ENCODE measurements at places on chromosomes 2 and 18. TPM values are rescaled to one million over a fixed set of nuclear protein-coding genes. Genes with fewer than 3 reads are reported as not detected.
A peak's percentile ranks its signal among the peaks of the same experiment; 100 is the strongest.

Gene REEP1
- 1.5 TPM for total RNA-seq

Gene TTR
- total RNA-seq: not detected

Gene UGT1A4
- total RNA-seq: not detected

DNA sequence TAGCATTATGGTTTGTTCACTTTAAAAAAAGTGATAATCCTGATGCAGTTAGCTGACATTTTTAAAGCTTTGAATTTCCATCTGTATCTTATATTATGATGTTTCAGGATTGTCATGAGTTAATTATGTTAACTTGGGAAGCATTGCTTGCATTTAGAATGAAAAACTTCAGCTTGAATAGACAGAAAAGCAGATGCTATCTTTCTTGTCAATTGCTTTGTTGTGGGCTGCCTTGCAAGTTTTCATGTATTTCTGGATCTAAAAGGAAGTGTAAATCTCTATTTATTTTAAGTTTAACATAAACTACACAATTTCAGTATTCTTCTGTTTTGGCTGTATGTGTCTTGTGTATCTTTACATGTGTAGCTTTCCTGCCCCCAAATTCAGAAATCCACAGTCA, 479.5 kb downstream of the ARHGAP15 start:
- peaks cover 15% of the 10 kb centered on the region for H3K4me1 ChIP-seq
- no peak overlapping the region for H3K27ac ChIP-seq
- H3K27me3 ChIP-seq: no peaks in the 10 kb centered on the region
- no peak for DNase-seq
- H3K36me3 ChIP-seq: no peaks in the 10 kb centered on the region

- H3K4me1 ChIP-seq: peaks cover 41% of the 10 kb centered on the region
- no peak overlapping the region for H3K27ac ChIP-seq
- DNase-seq: no peak
- H3K36me3 ChIP-seq: peaks cover 23% of the 10 kb centered on the region
Observed at GRCh38 chr2:60525899-60526298, 27.6 kb downstream of the BCL11A start.

DNA sequence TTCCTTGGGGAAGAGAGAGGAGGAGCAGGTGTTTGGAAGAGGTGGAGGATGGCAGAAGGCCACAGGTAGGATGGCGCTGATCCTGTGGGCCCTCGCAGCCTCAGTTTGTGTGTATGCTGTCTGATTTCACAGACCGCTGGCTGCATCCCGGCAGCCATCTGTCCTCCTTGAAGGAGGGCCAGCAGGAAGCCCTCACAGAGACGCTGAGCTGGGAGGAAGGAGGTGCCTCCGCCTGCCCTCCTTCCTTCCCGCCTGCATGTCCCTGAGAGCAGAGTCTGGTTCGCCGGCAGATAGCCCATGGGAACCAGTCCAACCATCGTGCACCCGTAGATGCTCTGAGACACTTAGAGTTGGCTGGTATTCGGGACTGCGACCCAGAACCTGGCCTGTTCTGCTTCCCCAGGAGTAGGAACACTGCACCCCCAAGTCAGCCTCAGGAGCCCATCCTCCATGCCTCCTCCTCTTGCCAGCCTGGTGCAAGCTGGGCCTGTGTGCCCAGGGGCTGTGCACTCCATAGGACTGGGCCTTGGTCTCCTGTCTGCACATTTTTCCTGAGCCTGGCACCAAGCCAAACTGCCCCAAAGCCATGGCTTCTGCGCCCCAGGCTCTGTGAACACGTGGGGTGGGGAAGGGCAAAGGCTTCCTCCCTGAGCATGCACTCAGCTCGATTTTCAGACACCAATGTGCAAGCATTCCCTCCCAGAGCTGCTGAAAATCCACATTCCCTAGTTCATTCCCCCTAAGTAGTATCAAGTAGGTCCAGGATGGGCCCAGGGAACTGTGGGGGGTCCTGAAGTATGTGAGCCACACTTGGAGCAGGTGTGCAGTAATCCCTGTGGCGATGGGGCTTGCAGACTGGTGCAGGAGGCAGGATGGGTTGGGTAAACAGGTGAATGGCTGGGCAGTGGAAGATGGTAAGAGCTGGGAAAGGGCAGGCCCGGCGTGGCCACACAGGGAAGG, 115.6 kb downstream of the SEPTIN10 start:
- H3K27ac ChIP-seq: no peak overlapping the region
- no peak overlapping the region for H3K4me3 ChIP-seq
- no peaks in the 10 kb centered on the region for H3K4me1 ChIP-seq
- no peaks in the 10 kb centered on the region for H3K27me3 ChIP-seq
- DNase-seq: no peak
- H3K36me3 ChIP-seq: no peaks in the 10 kb centered on the region

DNA sequence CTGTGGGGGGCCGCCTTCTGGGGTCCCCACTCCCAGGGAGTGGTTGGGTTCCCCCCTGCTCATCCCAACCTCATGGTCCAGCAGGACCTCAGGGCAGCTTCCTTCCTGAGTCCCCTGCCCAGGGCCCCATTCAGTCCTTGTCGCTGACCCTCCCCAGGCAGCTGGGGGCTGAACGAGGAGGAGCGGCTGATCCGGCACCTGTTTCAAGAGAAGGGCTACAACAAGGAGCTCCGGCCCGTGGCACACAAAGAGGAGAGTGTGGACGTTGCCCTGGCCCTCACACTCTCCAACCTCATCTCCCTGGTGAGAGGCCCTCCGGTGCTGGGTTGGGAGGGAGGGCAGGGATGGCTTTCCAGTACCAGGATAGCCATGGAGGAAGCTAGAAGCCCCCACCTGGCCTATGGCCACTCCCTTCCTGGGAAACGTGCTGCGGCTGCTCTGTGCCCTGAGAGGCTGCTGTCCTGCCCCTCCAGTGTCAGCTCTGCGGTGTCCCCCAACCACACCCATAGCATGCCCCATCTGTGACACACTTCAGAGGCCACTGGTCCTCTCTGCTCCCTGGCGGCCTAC, 497 bp downstream of the CHRND start:
- no peaks in the 10 kb centered on the region for H3K4me1 ChIP-seq
- peaks cover 41% of the 10 kb centered on the region for H3K27me3 ChIP-seq
- no peaks in the 10 kb centered on the region for H3K36me3 ChIP-seq

DNA sequence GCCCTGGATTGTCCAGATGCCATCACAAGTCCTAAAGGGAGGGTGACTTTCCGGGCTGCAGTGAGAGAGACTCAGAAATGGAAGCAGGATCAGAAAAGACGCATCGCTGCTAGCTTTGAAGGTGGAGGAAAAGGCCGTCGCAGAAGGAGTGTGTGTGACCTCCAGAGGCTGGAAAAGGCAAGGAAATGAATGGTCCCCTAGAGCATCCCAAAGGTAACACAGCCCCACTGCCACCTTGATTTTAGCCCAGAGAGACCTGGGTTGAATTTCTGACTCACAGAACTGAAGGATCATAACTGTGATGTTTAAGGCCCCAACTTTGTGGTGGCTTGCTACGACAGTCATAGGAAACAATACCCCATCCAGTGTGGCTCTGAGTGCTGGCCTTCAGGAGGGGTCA, 8.6 kb upstream of the NCK2 start:
- H3K36me3 ChIP-seq: no peaks in the 10 kb centered on the region
- no peaks in the 10 kb centered on the region for H3K4me1 ChIP-seq
- DNase-seq: no peak
- no peak overlapping the region for H3K27ac ChIP-seq
- no peaks in the 10 kb centered on the region for H3K27me3 ChIP-seq
- no peak overlapping the region for H3K4me3 ChIP-seq

- no peaks in the 10 kb centered on the region for H3K36me3 ChIP-seq
- no peak for DNase-seq
- no peak overlapping the region for H3K27ac ChIP-seq
Observed at GRCh38 chr2:76391678-76392077, 681.0 kb upstream of the GCFC2 start.

- H3K4me1 ChIP-seq: peaks cover 14% of the 10 kb centered on the region
- H3K27me3 ChIP-seq: peaks cover 23% of the 10 kb centered on the region
- DNase-seq: peak; percentile 46
- no peak overlapping the region for H3K27ac ChIP-seq
- H3K36me3 ChIP-seq: no peaks in the 10 kb centered on the region
- 0 out of 2 replicates have a peak overlapping the region, but pooled peaks have one; percentile 9 for H3K4me3 ChIP-seq
Observed at GRCh38 chr2:241803387-241804325, 5.3 kb upstream of the NEU4 start.
